ENCODE measurements at places on chromosomes 6 and 20. TPM values are rescaled to one million over a fixed set of nuclear protein-coding genes. Genes with fewer than 3 reads are reported as not detected.
A peak's percentile ranks its signal among the peaks of the same experiment; 100 is the strongest.

- no peak for DNase-seq
These were observed 71.0 kb downstream of the FUT9 start for GRCh38 chr6:96086745-96087144.

- DNase-seq = no peak
These were observed 10.7 kb downstream of the HCK start for GRCh38 chr20:32062776-32063170.

- no peak for DNase-seq
These were observed 25.1 kb upstream of the RFPL4B start for GRCh38 chr6:112321941-112322424.

DNA sequence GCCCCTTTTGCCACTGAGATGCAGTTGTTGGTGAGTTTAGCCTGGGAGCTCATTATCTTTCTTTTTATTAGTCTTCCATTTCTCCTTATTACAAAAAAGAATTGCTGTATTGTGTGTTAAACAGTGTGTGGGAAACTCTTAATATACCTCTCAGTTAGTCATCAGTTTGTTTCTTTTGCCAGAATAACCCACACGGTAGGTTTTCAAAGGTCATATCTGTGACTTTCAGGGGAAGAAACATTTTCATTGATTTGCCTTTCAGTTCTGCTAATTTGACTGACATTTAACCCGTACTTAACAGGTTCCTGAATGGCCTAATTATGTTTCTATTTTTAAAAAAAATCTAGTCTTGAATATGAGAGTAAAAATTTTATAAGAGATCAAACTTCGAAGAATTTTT is 145.3 kb downstream of the KHDC1L start:
- DNase-seq = no peak

GRCh38 chr20:10654250-10654610 is 19.6 kb downstream of the JAG1 start:
- no peak for DNase-seq

DNA sequence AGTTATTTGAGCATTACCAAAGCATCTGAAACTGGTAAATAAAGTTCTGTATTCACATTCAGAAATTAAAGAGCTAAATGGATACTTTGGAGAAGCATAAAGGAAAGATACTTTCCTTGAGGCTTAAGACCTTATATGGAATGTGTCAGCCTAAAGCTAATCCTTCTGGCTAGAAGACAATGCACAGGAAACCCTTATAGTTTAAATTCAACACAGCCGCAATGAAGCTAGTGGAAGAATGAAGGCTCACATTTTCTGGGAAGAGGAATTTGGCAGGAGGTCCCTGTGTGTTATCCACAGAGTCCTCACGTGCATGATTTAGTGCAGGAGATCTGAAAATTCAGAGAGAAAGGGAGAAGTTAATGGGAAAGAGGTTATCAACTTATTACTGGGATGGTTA is 21.5 kb upstream of the CHD6 start:
- no peak for DNase-seq

GRCh38 chr6:107490566-107491137 is 735 bp downstream of the SOBP start:
- no peak for DNase-seq

DNA sequence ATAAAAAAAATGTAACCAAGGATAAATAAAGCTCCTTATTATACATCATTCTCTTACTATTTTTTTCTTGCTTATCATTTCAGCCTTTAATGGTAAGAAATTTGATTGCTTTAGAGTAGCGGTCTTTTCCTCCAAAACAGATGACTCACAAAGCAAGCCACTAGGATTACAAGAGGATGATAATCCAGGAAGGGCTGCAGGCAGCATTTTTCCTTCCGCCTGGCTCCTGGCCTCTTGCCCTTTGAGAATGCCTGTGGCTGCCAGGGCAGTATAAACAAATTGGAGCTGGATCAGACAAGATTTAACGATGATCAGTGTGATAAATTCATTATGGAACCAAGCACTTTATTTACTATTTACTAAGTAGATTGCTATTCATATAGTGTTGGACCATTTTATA is 9.7 kb upstream of the FBXL4 start:
- peak; percentile 73 for DNase-seq

DNA sequence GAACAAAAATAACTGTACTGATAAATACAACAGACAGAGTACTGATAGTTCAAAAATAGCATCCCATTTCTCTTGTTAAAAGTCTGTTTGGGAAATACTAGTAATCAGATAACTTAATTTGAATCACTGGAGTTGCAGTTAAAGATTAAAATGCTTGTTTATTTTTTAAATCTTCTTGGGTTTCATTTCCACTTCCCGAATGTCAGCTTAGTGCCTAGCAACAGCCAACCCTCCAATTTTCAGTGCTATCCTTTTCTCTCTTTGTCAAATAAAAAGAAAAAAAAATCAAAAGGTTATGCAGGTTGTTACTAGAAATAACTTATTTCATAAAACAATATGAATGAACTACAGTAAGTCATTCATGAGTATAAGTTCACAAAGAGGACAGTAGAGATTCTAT is 257.7 kb upstream of the STXBP5 start:
- no peak for DNase-seq

DNA sequence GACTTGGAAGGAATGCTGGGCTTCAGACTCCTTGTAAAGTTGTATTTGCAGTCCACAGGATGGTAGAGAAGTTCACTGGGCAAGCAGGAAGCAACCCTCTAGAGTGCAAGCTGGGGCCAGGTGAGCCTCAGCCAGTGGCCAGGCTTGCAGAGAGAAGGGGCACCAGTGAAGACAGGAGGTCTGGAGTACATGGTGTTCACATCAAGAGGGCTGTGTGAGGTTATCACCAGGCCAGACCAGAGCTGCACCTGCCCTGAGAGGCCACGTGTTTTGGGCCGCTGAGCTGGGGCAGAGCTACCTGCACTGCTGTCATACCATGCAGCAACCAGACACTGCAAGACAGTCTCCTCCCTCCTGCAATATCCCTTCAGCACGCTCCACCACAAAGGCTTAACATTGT is 79.0 kb downstream of the SH3BGRL2 start:
- no peak for DNase-seq

DNA sequence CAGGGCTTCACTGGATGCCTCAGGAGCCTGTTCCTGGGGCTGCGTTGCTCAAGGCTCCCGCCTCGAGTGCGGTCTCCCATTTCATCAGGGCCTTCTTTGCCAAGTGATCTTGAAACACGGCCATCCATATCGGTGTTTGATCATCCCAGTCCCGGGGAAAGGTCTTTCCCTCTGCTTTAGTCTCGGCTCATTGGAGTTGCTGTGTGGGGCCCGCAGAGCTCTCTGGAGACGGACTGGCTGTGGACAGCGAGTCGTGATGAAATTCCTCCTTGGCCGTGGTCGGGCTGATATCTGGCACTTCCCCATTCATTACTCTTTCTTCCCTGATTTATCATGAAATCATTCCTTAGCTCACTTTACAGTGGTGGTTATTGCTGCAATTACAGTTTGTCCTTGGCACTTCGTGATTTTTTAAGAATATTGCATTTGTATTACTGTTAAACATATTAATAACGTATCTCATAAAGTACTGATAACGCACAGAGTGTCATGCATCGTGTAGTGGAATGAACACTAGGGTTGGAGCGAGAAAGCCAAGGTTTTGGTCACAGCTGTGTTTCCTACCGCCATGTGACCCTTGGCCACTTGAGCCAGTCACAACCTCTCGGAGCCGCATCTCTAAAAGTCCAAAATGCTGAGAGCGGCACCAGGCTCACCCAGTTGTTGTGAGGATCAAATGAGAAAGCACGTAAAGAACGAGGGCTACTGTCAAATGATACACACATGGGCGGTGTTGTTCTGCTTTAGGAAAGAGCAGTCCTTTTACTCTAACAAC is 71.8 kb downstream of the MTHFD1L start:
- DNase-seq = no peak

DNA sequence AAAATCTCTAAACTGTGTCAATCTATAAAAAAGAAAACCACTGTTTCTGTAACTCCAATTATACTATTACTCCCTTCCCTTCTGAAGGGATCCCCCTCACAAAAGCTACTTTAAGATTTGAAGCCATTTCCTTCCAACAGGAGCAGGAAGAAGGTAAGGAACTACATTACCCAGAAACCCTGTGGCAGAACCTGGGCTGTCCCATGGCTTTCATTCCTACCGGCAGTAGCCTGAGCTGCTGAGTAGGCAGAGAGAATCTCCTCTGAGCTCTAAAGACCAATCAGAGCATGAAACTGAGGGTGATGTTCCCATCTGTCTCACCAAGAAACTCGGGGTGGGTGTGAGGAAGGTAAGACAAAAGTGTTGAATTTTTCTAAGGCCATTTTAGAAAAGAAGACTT is 108.0 kb upstream of the LRFN2 start:
- DNase-seq = no peak

DNA sequence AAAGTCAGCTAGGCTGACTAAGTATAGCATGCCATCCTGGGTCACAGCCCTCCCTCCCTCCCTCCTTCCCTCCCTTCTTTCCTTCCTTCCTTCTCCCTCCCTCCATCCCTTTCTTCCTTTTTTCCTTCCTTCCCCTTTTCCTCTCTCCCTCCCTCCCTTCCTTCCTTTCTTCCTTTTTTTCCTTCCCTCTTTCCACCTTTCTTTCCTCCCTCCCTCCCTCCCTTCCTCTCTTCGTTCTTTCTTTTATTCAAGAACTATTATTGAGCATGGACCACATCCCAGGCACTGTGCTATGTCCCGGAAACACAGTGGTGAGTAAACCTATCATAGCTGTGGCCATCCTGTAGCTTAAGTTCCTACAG is 106.2 kb upstream of the BACH2 start:
- DNase-seq = no peak

GRCh38 chr6:65570340-65570739 is 136.7 kb downstream of the EYS start:
- DNase-seq = no peak

DNA sequence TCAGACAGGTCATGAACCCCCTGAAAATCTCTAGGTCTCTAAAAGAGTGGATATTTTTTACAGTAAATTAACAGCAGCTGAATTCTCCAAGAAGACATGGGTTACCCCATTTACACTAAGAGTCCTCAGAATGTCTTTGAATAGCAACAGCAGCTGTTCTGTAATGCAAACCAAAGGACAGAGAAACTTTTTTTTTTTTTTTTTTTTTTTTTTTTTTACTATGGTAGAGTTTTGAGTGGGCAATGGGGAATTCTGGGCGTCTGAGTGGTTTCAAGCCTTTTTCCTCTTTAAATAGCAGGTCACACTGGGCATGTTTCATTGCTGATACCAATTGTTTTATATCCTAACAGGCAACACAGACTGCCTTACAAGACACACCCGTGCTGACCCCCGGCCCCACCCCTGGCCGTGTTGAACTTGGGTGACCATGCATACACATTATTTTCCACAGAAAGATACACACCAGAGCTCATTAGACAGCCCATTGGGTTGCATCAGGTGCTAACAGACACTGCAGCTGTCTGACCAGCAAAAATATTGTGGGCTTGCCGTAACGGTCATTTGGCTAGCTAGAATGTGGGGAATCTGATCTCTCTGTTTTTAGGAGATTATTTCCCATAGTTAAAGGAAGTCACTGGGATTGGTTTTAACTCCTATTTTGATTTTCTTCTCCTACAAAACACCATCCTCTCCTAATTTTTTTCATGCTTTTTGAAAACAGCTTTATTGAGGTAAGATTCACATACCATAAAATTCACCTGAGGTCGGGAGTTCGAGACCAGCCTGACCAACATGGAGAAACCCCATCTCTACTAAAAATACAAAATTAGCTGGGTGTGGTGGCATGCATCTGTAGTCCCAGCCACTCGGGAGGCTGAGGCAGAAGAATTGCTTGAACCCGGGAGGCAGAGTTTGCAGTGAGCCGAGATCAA is 26.7 kb upstream of the IRF4 start:
- DNase-seq = no peak

DNA sequence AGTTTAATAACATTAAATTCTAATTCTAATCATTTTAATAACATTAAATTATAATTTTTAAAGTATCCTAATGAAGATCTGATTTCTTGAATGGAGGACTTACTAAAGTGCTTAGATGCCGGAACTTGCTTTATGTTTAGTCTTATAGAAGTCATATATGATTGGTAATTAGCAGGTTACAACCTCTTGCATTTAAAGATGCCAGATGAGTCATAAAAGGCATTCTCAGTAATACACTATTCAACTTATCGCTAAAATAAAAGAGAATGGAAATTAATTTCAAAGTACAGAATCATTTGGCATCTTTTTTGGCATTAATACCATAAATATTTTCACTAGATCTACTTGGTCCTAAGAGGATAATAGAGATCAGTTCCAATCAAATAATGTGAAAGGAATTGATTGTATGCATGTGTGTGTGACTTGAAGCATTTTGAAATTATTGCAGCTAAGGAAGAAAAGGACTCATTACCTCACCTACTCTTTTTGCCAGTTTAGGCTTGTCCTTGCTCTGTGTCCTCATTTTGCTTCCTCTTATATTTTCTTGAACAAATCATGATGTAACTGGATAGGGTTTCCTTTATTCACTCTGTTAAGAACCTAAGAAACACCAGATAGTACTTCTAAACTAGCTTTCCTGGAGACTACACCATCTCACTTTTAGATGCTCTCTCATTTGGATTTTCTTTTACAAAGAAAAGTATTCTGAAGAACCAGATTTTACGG is 2.7 kb downstream of the COL21A1 start:
- DNase-seq = no peak

- DNase-seq = no peak
These were observed 33.8 kb downstream of the TOMM6 start for GRCh38 chr6:41821266-41821665.

GRCh38 chr20:33654680-33655161 is 7.4 kb upstream of the C20orf144 start:
- DNase-seq = no peak

- DNase-seq = no peak
These were observed 73.2 kb downstream of the VGLL2 start for GRCh38 chr6:117338567-117338966.

GRCh38 chr6:52157301-52157941 is 28.8 kb upstream of the IL17A start:
- DNase-seq = peak; percentile 27

- DNase-seq = no peak
These were observed 521.7 kb downstream of the EPM2A start for GRCh38 chr6:145213614-145214013.

- DNase-seq = no peak
These were observed 3.6 kb downstream of the MYCT1 start for GRCh38 chr6:152701081-152701862.

- no peak for DNase-seq
These were observed 70.7 kb downstream of the SLX4IP start for GRCh38 chr20:10505827-10506226.

DNA sequence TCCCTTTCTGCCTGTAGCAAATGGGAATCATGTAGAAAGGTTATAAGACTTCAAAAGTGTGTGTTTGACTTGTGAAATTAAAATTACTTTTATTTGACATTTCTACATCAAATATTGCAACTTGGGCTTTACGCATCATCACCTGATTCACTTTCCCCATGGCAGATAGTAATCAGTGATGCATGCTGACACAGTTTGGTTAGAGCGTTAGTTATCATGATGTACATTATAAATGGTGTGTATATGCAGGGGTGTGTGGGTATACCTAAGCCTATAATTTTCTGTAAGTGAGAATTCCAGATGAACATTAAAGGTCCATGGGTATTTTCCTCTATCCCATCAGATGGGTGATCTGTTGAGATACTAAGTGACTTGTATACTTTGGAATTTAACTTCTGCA is 141.5 kb downstream of the KLHL32 start:
- no peak for DNase-seq

GRCh38 chr6:47160702-47161101 is 118.6 kb upstream of the ADGRF1 start:
- no peak for DNase-seq

CCDC167 gene
- total RNA-seq = 79.9 TPM

CLVS2 gene
- not detected for total RNA-seq

FGD2 gene
- not detected for total RNA-seq

KIF13A gene
- total RNA-seq = 57.5 TPM

GUCA1A gene
- not detected for total RNA-seq

MC3R gene
- total RNA-seq = not detected

PTPRA gene
- 62.0 TPM for total RNA-seq

LIN28B gene
- total RNA-seq = 0.06 TPM
